Activated B cell treated with CpG ODN at 0.5 μM for 24 hours (primary cell): ENCODE measurements at places on chromosomes 6 and 20.

DNA sequence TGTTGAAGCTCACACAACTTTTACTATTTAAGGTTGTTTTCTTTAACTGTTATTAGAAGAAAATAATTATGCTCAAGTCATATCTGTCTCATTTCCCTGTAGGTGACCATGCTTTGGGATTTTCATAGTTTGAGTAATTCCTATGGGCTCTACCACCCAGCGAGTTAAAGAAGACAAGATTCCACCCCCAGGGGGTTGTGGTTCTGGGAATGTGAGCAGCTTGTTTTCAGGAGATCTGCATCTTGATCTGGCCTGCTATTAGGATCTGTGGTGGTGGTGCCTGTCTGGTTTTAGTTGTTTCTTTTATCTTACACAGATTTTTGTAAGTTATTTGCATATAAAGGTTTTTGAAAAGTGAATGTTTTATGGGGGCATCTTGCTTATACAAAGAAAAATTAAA is 20.2 kb upstream of the REV3L start:
- no peak for DNase-seq

DNA sequence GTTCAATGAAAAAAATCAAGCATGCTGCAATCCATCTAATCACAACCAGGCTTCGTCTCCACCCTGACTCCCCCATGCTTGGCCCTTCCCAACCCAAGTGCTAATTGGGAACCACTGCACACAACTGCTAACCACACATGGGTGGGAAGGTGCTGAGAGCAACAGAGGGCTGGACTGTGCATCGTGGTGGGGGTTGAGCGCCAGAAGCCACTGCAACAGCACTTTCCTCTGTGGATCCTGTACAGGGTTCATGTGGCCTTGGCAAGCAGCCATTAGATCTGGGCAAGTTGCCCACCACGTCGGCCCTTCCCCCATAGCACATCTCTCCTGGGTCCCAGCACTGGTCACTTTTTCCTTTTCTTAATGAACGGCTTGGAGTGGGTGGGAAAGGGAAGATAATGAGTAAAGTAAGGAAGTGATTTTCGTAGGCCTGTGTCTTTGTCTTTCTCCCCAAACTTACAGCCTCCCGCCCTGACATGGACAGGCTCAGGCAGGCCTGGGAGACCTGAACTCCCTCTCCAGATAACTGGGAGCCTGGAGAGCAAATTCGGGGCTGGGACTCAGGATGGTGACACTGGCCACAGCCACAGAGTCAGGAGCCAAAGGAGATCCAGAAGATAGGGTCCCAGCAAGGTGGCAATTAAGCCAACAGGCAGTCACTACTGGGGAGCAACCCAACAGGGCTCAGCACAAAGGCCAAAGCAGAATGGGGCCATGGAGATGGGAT is 34.4 kb upstream of the MRPS10 start:
- no peak for DNase-seq

- no peak for DNase-seq
Measured at GRCh38 chr6:133809406-133809805, 79.5 kb upstream of the TCF21 start.

DNA sequence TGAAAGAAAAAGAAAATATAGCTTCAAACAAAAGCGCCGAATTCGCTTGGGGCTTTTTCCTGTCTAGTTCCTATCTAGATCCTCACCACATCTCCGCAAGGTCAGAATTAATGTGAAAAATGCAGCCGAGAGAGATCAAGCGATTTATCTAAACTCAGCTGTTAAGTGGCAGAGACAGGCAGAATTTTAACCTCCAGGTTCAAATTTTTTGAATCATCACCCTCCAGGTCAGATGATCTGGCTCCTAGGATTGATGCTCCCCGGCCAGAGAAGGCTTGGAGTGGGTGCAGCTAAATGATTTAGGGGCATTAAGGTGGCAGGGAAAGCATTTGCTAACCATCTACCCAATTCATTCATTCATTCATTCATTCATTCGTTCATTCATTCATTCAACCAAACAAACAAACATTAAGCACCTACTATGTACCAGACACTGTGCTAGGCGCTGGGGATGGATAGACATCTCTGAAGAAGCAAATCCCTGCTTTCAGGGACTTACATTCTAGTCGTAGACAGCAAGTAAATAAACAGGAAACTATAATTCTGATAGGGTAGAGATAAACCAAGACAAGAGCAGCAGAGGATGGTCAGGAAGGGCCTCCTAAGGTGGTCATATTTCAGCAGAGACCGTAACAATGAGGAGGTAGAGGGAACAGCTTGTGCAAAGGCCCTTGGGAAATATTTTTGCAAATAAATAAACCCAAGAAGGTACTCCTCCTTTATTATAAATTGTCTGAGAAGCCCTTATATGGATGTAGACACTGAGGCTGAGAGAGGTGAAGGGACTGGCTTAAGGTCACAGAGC is 672 bp upstream of the UBE2V1 start:
- no peak for DNase-seq

DNA sequence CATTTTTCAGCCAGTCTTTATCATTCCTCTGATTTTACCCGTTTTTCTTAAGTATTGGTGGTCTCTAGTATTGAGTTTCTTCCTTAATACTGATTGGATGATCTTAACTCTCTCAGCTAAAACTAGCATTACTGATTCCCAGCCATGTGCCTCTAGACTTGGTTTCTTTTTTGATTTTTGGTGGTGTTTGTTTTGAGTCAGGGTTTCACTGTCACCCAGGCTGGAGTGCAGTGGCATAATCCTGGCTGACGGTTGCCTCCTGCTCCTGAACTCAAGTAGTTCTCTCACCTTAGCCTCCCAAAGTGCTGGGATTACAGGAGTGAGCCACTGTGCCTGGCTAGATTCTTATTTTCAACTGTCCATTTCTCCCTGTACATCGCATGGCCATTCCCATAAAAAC is 24.9 kb downstream of the DPPA5 start:
- DNase-seq: no peak

- DNase-seq: no peak
Measured at GRCh38 chr6:128379577-128379976, 140.8 kb downstream of the PTPRK start.
